ENCODE measurements at places on chromosomes 12 and 14. TPM values are rescaled to one million over a fixed set of nuclear protein-coding genes. Genes with fewer than 3 reads are reported as not detected.

The KIF26A gene
- total RNA-seq, result not detected

The ASPG gene
- total RNA-seq, result not detected

The HIF1A gene
- 301 TPM for total RNA-seq

The C12orf54 gene
- not detected for total RNA-seq

The SLC4A8 gene
- 5.2 TPM for total RNA-seq

The XRCC3 gene
- total RNA-seq, result 7.5 TPM

The KCNJ8 gene
- 13.9 TPM for total RNA-seq

The CLEC4A gene
- total RNA-seq, result 0.28 TPM

The PIWIL1 gene
- not detected for total RNA-seq

The CIROP gene
- 0.28 TPM for total RNA-seq

The GPR132 gene
- under 0.01 TPM for total RNA-seq

DNA sequence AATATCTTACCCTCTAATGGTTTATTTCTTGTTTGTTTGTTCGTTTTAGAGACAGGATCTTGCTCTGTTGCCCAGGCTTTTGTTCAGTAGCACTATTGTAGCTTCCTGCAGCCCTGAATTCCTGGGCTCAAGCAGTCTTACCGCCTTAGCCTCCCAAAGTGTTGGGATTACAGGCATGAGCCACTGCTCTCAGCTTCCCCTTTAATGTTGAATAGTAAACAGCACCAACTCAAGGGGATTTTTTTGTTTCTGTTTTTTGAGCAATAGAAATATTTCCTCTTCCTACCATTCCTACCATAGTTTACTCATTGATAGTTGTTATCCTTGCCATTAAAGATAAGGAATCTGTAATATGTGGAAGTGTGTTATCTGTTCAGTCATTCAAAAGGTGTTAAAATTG, 10.7 kb downstream of the ARID4A start:
- no peaks in the 10 kb centered on the region for H3K4me1 ChIP-seq
- H3K4me3 ChIP-seq, result no peak overlapping the region
- H3K36me3 ChIP-seq, result peaks cover 10% of the 10 kb centered on the region
- H3K27me3 ChIP-seq, result no peaks in the 10 kb centered on the region
- DNase-seq, result no peak
- no peak overlapping the region for H3K27ac ChIP-seq

- H3K27ac ChIP-seq, result no peak overlapping the region
- H3K27me3 ChIP-seq, result peaks cover 1% of the 10 kb centered on the region
- H3K4me1 ChIP-seq, result 0 out of 2 replicates have a peak, but pooled peaks cover 2% of the 10 kb centered on the region
These were observed 65.2 kb downstream of the LRRC74A start for GRCh38 chr14:76891391-76891790.

DNA sequence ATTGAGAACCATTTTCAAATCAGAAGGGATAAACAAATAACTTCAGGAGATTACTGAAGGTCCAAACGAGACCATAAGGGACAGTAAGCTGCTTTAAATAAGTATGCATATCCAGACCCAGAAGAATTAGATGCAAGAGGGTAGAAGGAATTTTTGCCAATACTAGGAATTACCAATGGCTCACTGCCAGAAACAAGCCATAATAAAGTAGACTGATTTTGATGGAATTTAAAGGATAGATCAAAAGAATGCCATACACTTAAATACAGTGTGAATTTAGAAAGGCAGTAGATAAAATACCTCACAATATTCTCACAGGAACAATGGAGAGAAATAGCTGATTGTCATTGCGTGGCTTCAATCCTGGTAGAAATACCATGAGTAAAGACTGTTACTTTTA, 5.3 kb downstream of the ANKS1B start:
- peaks cover 5% of the 10 kb centered on the region for H3K27me3 ChIP-seq
- H3K4me1 ChIP-seq, result no peaks in the 10 kb centered on the region
- H3K27ac ChIP-seq, result no peak overlapping the region
- no peaks in the 10 kb centered on the region for H3K36me3 ChIP-seq
- no peak overlapping the region for H3K4me3 ChIP-seq

GRCh38 chr14:101980700-101981099, 16.3 kb downstream of the DYNC1H1 start:
- no peak overlapping the region for H3K27ac ChIP-seq
- H3K27me3 ChIP-seq, result no peaks in the 10 kb centered on the region

DNA sequence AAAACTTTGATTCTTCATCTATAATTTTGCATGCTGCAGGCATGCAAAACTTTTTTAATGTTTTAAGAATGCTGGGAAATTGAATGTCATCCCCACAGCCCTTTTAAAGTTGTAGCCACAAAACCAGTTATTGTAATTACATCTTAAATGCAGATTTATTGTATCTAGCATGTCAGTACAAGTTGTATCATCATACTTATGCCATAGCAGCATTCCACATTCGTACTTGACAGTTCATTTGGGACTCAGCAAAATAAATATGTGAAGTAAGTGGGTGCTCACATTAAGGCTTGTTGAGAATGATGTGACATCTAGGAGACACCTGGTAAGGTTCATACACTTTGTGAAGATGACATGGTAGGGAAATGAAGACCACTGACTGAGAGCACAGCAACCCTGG, 44.0 kb upstream of the GZMB start:
- DNase-seq, result no peak
- H3K4me1 ChIP-seq, result no peaks in the 10 kb centered on the region
- no peaks in the 10 kb centered on the region for H3K27me3 ChIP-seq

GRCh38 chr14:31926123-31926522, 151.0 kb upstream of the ARHGAP5 start:
- no peak overlapping the region for H3K27ac ChIP-seq
- H3K36me3 ChIP-seq, result no peaks in the 10 kb centered on the region
- H3K27me3 ChIP-seq, result no peaks in the 10 kb centered on the region
- peaks cover 8% of the 10 kb centered on the region for H3K4me1 ChIP-seq

- DNase-seq, result no peak
- peaks cover 82% of the 10 kb centered on the region for H3K36me3 ChIP-seq
- peaks cover 7% of the 10 kb centered on the region for H3K4me1 ChIP-seq
- H3K4me3 ChIP-seq, result no peak overlapping the region
- H3K27ac ChIP-seq, result no peak overlapping the region
These were observed 7.2 kb downstream of the MYL6 start for GRCh38 chr12:56165369-56165768.

GRCh38 chr12:89733579-89734201, 25.1 kb upstream of the ATP2B1 start:
- peak; percentile 90 for DNase-seq
- no peaks in the 10 kb centered on the region for H3K36me3 ChIP-seq
- peaks cover 5% of the 10 kb centered on the region for H3K4me1 ChIP-seq

- H3K4me1 ChIP-seq, result peaks cover 24% of the 10 kb centered on the region
- DNase-seq, result no peak
- no peak overlapping the region for H3K27ac ChIP-seq
- H3K36me3 ChIP-seq, result no peaks in the 10 kb centered on the region
- H3K4me3 ChIP-seq, result no peak overlapping the region
These were observed 14.4 kb downstream of the FGD6 start for GRCh38 chr12:95202691-95203486.

GRCh38 chr14:71625175-71625574, 307.1 kb upstream of the RGS6 start:
- H3K4me1 ChIP-seq, result peaks cover 7% of the 10 kb centered on the region
- H3K4me3 ChIP-seq, result no peak overlapping the region
- DNase-seq, result no peak
- no peak overlapping the region for H3K27ac ChIP-seq
- peaks cover 8% of the 10 kb centered on the region for H3K36me3 ChIP-seq

DNA sequence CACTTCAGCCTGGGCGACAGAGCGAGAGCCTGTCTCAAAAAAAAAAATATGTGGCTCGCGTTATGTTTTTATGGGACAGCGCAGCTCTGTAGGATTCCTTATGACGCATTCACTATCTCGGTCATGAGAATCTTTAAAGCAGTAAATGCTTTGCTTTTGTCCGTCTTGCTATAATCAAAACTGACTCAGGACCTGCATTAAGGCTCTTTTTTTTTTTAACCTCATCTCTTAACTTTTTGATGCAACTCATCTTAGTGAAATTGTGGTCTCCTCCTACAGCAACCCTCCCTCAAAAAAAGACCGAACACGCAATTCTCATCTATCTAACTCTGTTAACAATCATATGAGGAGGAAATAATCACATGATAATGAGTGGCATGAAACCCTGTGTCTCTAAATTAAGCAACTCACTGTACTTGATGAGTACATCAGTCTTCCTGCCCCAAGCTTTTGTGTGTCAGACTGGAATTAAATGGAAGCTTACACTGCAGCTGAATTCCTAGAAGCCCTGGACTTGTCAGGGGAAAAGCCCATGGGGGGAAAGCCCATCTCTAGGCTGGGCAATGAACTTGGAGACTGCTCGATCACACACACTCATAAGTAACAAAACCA, 4.3 kb downstream of the P2RX4 start:
- H3K4me3 ChIP-seq, result no peak overlapping the region
- H3K27ac ChIP-seq, result peak overlapping the region; percentile 1
- no peaks in the 10 kb centered on the region for H3K27me3 ChIP-seq
- peak; percentile 42 for DNase-seq
- peaks cover 2% of the 10 kb centered on the region for H3K36me3 ChIP-seq
- peaks cover 7% of the 10 kb centered on the region for H3K4me1 ChIP-seq

- H3K4me1 ChIP-seq, result peaks cover 5% of the 10 kb centered on the region
- H3K4me3 ChIP-seq, result no peak overlapping the region
- peaks cover 8% of the 10 kb centered on the region for H3K27me3 ChIP-seq
- DNase-seq, result peak; percentile 20
- no peaks in the 10 kb centered on the region for H3K36me3 ChIP-seq
These were observed 75.9 kb downstream of the CCDC92 start for GRCh38 chr12:123896767-123897166.

- no peak overlapping the region for H3K4me3 ChIP-seq
- H3K36me3 ChIP-seq, result no peaks in the 10 kb centered on the region
- no peaks in the 10 kb centered on the region for H3K27me3 ChIP-seq
- no peak overlapping the region for H3K27ac ChIP-seq
- peaks cover 18% of the 10 kb centered on the region for H3K4me1 ChIP-seq
These were observed 76.6 kb downstream of the SSPN start for GRCh38 chr12:26271889-26272492.

DNA sequence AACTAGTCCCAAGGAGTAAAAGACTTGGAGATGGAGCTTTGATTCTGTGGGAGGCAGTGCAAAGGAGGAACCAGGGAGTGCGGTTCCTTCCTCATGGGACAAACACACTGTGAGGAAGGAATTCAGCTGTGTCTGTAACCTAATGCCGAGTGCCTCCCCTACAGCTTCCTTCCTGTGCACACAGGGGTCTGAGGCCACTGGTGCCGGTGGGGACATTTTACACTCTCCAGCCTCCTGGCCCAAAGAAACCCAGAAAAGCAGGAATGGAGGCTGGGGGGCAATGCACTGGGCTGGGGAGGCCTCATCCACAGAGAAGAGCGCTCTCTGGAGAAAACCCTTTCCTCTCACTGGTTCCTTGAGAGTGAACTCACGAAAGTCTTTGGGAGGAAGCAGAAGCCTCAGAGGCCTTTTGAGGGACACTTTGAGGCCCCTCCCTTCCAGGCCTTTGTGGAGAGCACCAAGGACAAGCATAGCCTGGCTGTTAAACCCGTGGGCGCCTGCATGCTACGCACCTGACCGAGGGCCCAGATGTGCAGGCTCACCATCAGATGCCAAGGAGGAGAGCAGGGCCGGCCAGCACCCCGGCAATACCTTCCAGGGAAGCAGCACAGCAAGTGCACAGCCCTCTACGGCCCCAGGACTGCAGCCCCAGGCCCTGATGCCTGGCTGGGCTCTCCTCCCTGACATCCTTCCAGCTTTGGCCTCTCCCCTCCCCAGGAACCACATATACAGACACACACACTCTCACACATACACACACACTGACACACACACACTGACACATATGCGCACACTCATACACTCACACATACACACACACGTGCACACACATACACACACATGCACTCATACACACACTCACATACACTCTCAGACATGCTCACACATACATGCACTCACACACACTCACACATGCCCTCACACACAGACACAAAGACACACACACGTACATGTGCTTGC, 52.0 kb downstream of the NFKBIA start:
- no peak for DNase-seq
- no peak overlapping the region for H3K27ac ChIP-seq
- no peaks in the 10 kb centered on the region for H3K36me3 ChIP-seq

DNA sequence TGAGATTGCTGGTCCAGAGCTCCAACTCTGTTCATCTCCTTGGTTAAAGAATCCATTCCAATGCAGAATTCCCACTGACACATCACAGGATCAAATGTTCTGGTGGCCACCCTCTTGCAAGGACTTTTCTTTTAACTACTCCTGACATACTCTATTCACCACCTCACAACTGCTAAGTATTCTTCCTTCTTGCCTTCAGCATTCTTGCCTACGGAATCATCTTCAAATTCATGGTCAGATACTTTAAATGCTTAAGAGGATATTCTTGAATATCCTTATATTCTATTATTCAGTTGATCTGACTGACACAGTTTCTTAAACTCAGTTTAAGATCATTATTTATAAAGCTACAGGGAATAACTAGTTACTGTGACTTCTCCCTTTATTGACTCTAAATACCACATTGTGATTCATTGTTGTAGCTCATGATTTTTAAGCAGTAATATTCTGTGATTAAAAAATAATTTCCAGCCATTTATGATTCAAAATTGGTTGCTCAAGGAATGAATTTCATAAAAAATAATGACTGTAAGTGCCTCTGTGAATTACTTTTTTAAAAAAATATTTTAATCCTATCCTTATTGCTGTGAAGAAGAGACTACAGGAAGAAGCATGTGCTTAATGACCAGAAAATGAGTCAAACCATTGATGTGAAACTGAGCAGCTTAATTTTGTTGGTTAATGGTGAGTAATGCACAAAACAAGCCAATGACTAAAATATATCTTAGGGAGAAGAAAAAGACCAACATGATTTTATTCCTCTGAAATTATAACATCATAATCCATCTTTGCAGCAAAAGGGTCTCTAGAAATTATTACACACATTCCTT, 207.1 kb downstream of the PIK3C2G start:
- no peak overlapping the region for H3K4me3 ChIP-seq
- no peaks in the 10 kb centered on the region for H3K36me3 ChIP-seq
- no peaks in the 10 kb centered on the region for H3K27me3 ChIP-seq
- no peaks in the 10 kb centered on the region for H3K4me1 ChIP-seq
- no peak overlapping the region for H3K27ac ChIP-seq

DNA sequence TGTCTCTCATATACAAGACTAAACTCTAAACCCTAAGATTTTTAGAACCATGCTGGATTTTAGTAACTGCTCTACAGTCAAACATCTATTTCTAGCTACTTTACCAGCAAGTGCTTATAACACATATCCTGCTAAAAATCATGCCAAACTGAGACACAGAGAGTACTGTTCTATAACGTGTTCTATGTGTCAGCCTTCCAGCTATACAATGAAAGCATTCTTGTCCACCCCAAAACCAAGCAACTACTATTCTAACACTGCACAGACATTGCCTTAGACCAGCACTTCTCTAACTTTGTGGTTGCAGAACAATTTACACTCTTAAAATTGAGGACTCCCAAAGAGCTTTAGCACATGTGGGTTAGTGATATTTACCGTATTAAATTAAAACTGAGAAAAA, 85.7 kb downstream of the SPPL3 start:
- no peaks in the 10 kb centered on the region for H3K4me1 ChIP-seq
- DNase-seq, result no peak
- H3K4me3 ChIP-seq, result no peak overlapping the region
- H3K27me3 ChIP-seq, result no peaks in the 10 kb centered on the region
- no peak overlapping the region for H3K27ac ChIP-seq

Data from IMR-90 (cell line).